ENCODE measurements at places on chromosomes 7 and 10.

DNA sequence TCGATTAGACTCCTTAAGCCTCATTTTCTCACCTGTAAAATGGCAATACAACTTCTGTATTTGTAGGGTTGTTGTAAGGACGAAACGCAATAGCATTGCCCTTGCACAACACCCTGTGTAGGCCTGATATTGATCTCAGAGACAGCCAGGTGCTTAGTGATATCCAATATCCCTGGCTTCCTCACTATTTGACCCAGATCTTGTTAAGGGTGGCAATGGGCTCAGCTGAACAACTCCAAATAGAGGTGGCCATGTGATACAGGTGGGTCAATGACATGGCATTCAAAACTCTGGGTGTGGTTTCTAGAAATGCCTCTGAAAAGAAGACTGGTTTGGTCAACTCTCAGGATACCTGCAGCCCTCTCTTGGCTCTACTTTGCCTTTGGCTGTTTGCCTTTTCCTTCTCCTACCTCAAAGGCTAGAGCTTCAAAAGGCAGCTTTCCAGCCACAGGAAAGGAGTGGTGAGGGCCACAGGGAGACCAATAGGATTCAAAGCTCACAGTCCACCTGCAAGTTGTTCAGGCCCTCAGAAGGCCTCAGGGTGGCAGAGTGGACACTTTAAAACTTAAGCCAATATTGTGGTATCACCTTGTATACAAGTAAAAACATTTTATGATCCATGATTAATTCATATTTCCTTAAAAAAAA lies 14.9 kb upstream of the GATAD1 start:
- no peak for DNase-seq

DNA sequence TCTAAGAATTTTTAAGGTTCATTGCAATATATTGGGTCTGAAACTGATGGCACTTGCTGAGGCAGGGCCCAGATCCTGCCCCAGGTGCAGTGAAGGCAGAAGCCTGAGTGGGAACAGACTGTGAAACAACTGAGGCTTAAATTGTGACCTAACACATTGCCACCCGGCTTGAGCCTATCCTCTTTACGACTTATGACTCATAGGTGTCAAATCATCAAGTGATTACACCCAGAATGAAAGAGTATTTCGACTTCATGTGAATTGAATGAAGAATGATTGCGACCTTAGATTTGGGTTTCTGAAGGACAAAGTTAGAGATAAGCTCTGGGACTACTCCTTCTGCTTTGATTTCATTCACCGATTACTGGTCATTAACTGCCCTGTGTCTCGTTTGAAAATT lies 200.9 kb downstream of the CREB5 start:
- DNase-seq = no peak

GRCh38 chr10:75181073-75181472 lies 29.5 kb upstream of the VDAC2 start:
- no peak for DNase-seq

- DNase-seq = no peak
Observed at GRCh38 chr7:40177071-40177470, 42.3 kb downstream of the SUGCT start.

- no peak for DNase-seq
Observed at GRCh38 chr7:100247152-100247757, 27.5 kb downstream of the PVRIG start.

GRCh38 chr7:35725280-35725680 lies 30.3 kb upstream of the HERPUD2 start:
- DNase-seq = no peak

GRCh38 chr10:94630017-94630688 lies 53.4 kb upstream of the CYP2C18 start:
- DNase-seq = no peak

GRCh38 chr7:119936836-119937235 lies 336.1 kb upstream of the KCND2 start:
- DNase-seq = no peak

- DNase-seq = no peak
Observed at GRCh38 chr10:123771877-123772644, 105.9 kb downstream of the GPR26 start.

- DNase-seq = no peak
Observed at GRCh38 chr10:78570633-78571235, 498.0 kb upstream of the ZMIZ1 start.

- DNase-seq = no peak
Observed at GRCh38 chr10:94286901-94287300, 75.8 kb downstream of the NOC3L start.

GRCh38 chr7:94277236-94277635 lies 117.5 kb upstream of the COL1A2 start:
- no peak for DNase-seq

- DNase-seq = no peak
Observed at GRCh38 chr7:25775999-25776743, 375.8 kb upstream of the NFE2L3 start.

Measured in activated CD4-positive, CD25-positive, alpha-beta regulatory T cell treated with anti-CD3 and anti-CD28 coated beads, Interleukin-2, amount 50 U/mL, for 72 hours (primary cell).